ENCODE measurements at places on chromosomes 6 and 20.

- DNase-seq, result no peak
Measured at GRCh38 chr6:35021004-35021403, 120.1 kb downstream of the TCP11 start.

GRCh38 chr20:53136473-53136872, 164.3 kb downstream of the TSHZ2 start:
- DNase-seq, result no peak

GRCh38 chr20:24332956-24333355, 136.5 kb upstream of the SYNDIG1 start:
- DNase-seq, result no peak

DNA sequence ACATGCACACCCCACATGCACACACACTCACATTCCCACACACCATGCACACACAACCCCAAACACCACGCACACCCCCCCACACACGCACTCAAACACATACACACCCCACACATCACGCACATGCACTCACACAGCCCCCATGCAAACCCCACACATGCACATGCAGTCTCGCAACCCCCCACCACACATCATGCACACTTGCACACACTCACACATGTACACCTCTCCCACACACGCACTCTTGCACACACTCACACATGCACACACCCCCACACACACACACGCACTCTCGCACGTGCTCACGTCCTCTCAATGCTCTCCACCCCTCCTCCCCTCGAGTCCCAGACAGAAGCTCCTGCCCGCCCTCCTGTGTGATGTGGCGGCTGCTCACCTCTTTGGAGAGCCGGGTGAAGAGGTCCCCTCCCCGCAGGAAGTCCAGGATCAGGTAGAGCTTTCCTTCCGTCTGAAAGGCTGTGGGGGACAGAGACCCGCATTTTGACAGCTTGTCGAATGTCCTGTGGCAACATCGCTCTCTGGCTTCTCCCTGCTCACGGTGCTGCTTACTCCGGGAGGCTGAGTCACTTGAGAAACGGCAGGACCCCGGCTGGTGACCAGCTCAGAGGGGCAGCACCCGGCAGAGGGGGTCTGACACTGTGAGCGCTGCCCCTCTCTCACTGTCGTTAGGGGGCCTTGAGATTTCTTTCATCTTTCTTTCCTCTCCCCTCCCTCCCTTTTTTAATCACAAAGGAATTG, 78.5 kb downstream of the RAMACL start:
- no peak for DNase-seq

- no peak for DNase-seq
Measured at GRCh38 chr6:20751293-20751935, 217.2 kb downstream of the CDKAL1 start.

GRCh38 chr20:11337361-11338130, 580.1 kb upstream of the BTBD3 start:
- no peak for DNase-seq

DNA sequence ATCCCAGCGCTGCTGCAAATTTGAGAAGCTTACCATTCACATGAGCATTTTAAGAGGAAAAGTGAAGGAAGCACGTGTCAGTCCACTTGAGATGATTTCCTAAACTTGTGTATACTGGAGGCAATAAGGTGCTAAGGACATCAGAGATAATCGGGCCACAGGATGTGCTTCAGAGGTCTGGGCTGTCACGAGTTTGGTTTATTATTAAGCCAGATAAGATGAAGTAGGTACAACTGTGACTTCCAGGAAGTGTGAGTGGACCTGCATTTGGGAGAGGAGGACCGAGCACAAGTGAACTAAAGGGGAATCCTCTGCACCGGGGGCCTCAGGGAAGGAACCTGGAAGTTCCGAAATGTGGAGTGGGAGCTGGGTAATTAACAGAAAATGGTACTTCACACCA, 1.4 kb downstream of the SAMD5 start:
- DNase-seq, result no peak

- no peak for DNase-seq
Measured at GRCh38 chr20:63542696-63543095, 4.9 kb downstream of the SRMS start.

GRCh38 chr20:10312111-10312510, 93.5 kb downstream of the SNAP25 start:
- DNase-seq, result no peak

DNA sequence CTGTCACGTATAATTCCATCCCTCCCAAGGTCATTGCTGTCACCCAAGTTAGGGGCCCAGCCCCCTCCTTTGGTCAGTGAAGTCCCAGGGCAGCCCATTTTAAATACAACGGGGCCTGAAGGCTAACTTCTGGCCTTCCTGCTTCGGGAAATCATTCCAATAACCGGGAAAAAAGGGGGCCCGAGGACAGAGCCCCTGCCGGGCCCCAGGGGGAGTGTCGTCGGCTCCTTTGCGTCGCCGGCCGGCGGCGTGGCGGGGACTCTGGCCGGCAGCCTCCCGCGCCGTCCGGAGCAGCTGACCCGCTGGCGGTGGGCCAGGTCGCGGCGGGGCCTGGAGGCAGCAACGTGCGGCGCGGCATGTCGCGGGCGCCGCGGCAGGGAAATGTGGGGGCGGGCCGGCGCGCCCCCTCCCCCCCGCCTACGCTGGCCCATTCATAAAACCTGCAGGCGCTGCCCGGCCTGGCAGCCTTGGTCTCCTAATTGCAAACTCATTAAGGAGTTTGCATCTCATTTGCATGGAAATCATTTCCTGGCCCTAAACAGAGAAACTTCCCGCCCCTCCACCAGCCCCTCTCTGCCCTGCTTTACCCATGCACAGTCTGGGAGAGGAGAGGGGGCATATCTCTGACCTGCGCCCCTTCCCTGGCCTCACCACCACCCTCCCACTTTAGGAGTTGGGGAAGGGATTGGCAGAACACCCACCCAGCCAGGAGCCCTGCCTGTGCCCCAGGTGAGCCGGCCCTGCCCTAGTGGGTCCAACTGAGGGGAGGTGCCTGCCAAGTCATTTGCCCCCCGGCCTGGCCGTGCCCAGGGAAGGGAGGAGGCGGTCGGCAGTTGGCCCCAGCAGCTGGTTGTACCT, 50.7 kb downstream of the MRPL14 start:
- no peak for DNase-seq
